ENCODE measurements at places on chromosomes 2 and 18.

DNA sequence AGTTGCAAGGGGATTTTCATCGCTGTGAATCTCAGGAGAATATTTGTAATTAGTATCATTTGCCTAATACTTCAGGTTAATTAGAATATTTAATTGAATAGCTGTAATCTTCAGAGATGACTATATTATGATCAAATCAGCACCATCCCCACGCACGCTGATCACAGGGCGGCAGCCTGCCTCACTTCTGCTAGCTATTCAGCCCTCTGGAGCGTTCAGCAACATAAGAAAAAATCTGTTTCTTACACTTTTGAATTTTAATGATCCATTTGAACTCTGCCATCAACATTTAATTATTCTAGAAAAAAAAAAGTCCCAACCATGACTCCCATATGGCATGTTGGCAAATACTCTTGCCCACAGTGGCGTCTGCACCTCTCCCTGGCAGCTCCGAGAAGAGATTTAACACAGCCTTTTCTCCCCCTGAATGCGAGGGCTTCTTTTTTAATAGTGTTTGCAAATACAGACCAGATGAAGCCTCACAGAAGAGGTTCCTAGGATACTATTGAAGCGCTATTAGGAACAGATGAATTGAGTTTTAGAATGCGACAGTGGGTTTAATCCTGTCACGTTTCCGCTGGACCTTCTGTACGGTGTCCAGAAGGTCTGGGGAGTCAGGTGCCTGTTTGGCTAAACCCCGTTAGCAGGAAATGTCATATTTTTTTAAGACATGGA lies 731.9 kb upstream of the SALL3 start:
- no peak for DNase-seq

DNA sequence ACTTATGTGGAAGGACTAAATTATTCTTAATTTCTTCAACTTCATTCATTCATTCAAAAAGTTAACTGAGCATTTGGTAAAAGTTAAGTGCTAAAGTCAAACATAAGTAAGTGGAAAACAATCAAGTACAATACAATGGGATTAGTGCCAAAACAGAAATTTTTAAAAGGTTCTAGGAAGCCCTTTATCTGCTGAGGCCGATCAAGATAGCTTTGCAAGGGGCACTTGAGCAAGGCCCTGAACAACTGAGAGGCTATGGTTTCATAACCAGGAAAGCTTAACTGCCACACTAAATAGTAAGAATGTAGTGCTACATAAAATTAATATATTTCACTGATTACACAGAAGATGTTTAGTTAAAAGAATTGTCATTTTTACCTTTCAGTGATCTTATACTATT lies 76.5 kb downstream of the NOL10 start:
- DNase-seq, result no peak

DNA sequence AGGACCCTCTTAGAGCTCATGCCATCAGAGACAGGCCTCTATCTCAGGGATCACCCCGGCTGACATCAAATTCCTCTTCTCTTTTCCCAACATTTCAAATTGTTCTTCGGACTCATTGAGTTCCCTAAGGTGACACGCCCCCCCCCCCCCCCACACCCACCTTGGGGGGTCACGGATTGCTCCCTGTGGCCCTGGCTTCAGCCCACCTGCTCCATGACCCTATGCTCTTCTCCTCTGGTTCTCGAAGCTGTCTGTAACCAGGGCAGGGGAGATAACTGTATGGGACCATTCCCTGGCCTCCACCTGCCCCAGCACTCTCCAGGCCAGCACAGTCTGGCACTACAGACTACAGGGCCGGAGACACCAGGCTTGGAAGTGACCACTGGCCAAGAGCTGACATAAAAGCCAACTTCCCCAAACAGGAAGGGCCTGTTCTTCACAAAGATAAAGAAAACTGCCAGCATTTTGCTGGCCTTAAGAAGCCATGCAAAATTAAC lies 7.1 kb downstream of the MTERF4 start:
- no peak for DNase-seq

DNA sequence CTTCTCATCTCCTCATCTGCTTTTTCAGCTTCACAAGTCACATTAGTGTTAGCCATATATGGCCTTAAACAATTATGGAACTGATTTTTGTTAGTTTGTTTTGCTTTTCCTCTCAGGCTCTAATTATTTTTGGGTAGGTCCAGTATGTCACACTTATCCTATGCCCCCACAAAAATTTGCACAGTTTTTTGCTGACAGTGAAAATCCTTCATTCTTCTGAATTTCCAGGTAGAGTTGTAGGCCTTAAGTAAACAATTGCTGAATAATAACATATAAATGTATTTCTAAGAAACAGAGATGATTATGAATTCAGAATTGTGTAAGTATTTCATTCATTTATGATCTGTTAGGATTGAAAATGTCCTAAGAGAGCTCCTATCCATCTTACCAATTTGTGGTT lies 8.6 kb upstream of the SERPINB10 start:
- no peak for DNase-seq

- no peak for DNase-seq
These were observed 20.7 kb upstream of the NT5DC4 start for GRCh38 chr2:112699984-112700667.

GRCh38 chr2:98040331-98040939 lies 44.7 kb upstream of the TMEM131 start:
- no peak for DNase-seq

GRCh38 chr2:39836638-39837037 lies 57.6 kb upstream of the THUMPD2 start:
- DNase-seq, result no peak

DNA sequence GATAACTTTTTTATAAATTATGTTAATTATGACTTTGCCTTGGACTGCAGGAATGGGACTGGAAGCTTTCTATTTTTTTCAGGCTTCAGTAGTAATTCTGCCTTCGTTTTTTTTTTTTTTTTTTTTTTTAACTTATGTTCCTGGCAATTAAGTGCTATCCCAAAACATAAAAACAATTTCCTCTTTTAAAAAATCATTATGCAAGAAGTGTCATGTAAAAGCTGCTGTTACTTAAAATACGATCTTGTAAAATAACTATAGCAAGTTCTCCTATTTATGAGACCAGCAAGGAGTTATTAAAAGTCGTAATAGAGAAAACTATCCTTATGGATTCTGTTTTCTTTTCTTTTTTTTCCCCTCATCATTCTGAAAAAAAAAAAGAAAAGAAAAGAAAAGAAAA lies 301.6 kb upstream of the FBXO11 start:
- DNase-seq, result no peak

GRCh38 chr2:1910021-1910420 lies 165.7 kb upstream of the PXDN start:
- no peak for DNase-seq

- no peak for DNase-seq
These were observed 5.5 kb upstream of the SLC4A3 start for GRCh38 chr2:219621935-219622334.

DNA sequence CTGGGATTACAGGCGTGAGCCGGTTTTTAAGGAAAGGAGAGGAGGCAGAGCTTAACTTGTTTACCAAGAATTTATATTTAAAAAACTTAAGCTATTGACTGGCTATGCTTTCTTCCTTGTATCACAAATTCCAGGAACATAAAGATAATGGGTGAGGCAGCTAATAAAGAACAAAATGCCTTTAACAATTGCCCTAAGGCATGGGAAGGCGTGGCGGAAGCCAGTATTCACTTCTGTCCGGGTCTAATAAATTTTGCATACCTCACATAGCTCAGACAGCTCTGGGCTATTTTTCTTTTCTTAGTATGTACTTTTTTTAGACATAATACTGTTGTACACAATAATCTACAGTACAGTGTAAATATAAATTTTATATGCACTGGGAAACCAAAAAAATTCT lies 1.0 kb upstream of the LDAH start:
- no peak for DNase-seq

GRCh38 chr2:170140561-170140960 lies 37.4 kb upstream of the MYO3B start:
- DNase-seq, result no peak

DNA sequence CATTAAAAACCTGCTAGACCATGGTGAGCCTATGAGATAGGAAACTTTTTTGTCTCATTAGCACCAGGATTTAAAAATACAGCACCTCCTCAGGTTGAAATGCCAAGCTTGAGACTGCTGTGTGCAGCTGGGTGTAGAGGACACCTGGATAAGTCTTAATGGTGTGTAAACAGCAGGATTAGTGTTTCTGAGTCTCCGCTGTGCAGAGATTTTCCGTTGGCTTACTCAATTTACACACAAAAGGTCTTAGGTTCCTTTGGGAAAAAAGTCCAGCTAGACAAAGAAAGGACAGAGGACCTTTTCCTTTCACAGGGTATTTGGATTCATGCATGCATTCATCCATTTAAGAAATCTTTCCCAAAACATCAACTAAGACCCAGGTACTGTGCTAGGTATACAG lies 168.1 kb downstream of the NRXN1 start:
- DNase-seq, result no peak

- DNase-seq, result no peak
These were observed 19.6 kb downstream of the EHD3 start for GRCh38 chr2:31253356-31254131.

GRCh38 chr2:215428060-215428910 lies 7.6 kb downstream of the FN1 start:
- no peak for DNase-seq

DNA sequence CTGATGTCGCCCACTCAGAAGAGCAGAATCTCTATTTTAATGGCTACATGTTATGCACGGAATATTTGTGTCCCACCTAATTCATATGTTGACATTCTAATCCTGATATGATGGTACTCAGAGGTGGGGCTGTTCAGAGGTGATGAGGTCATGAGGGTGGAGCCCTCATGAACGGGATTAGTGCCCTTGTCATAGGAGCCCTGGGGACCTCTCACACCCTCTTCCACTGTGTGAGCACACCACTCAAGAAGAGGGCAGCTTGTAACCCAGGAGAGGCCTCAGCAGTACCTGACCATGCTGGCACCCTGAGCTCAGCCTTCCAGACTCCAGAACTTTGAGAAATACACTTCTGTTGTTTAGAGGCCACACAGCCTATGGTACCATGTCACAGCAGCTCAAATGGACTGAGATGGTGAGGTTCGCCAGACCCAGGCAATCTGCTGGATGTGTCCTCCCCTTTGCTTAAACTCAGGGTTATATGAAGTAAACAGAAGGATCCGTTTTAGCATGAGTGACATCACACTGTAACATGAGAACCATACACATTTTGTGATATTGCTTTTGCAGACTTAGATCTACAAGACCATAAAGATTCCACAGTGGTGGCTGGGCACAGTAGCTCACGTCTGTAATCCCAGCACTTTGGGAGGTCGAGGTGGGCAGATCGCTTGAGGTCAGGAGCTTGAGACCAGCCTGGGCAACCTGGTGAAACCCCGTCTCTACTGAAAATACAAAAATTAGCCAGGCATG lies 48.7 kb downstream of the ATOH8 start:
- DNase-seq, result no peak
